ENCODE measurements at places on chromosomes 11 and 22. TPM values are rescaled to one million over a fixed set of nuclear protein-coding genes. Genes with fewer than 3 reads are reported as not detected.

The THAP12 gene
- total RNA-seq, result 35.7 TPM

The FGF3 gene
- total RNA-seq, result not detected

The RIC3 gene
- total RNA-seq, result not detected

The RAB36 gene
- total RNA-seq, result 0.73 TPM

The CHRNA10 gene
- not detected for total RNA-seq

The EIF4ENIF1 gene
- 6.4 TPM for total RNA-seq

The BATF2 gene
- 4.4 TPM for total RNA-seq

The C11orf97 gene
- not detected for total RNA-seq

The TTC36 gene
- total RNA-seq, result 0.39 TPM

The RIMBP3C gene
- total RNA-seq, result 0.05 TPM

The ACRV1 gene
- total RNA-seq, result not detected

The OR52N4 gene
- not detected for total RNA-seq

The LDLRAD3 gene
- 14.1 TPM for total RNA-seq

The HPS5 gene
- 17.3 TPM for total RNA-seq

The ALKBH8 gene
- total RNA-seq, result 9.2 TPM

The PRR14L gene
- total RNA-seq, result 13.9 TPM

The CDKN1C gene
- total RNA-seq, result 3.2 TPM

The PYGM gene
- total RNA-seq, result not detected

The OR52H1 gene
- not detected for total RNA-seq

The KCNA4 gene
- total RNA-seq, result not detected

The KLHL35 gene
- 0.27 TPM for total RNA-seq

The TRIM44 gene
- 16.5 TPM for total RNA-seq

The TSG101 gene
- 68.1 TPM for total RNA-seq

The GAL3ST3 gene
- total RNA-seq, result not detected

The ALX4 gene
- total RNA-seq, result not detected

The SMIM35 gene
- not detected for total RNA-seq

The PRRG4 gene
- total RNA-seq, result 0.69 TPM

The HOATZ gene
- not detected for total RNA-seq

The C22orf42 gene
- total RNA-seq, result not detected

The ISX gene
- not detected for total RNA-seq

The SYT9 gene
- not detected for total RNA-seq

The OTOG gene
- not detected for total RNA-seq

The KRTAP5-8 gene
- not detected for total RNA-seq

The GAS2L1 gene
- 47.1 TPM for total RNA-seq

The SCGB2A2 gene
- total RNA-seq, result not detected

The KRTAP5-1 gene
- total RNA-seq, result not detected

The OR4C6 gene
- total RNA-seq, result not detected

The CEP126 gene
- 0.34 TPM for total RNA-seq

The SLC5A1 gene
- total RNA-seq, result not detected

The SOX10 gene
- total RNA-seq, result not detected

The ESAM gene
- total RNA-seq, result 317 TPM

The DNAL4 gene
- 16.5 TPM for total RNA-seq

The TRIM49D2 gene
- not detected for total RNA-seq

The OR5A1 gene
- total RNA-seq, result not detected

The ACR gene
- total RNA-seq, result 0.40 TPM

The GALNT18 gene
- total RNA-seq, result 26.4 TPM

The E2F8 gene
- 4.5 TPM for total RNA-seq

The GLYATL2 gene
- not detected for total RNA-seq

The SCGB1D2 gene
- total RNA-seq, result not detected

The ZMAT5 gene
- total RNA-seq, result 28.6 TPM

The APOA4 gene
- total RNA-seq, result not detected

The MS4A2 gene
- not detected for total RNA-seq

The CCDC15 gene
- 4.4 TPM for total RNA-seq

The KDM4D gene
- 0.64 TPM for total RNA-seq

The TSSK2 gene
- not detected for total RNA-seq

The PDE3B gene
- 0.27 TPM for total RNA-seq

All from mammary microvascular endothelial cell (primary cell).